Fibroblast of pulmonary artery (primary cell): ENCODE measurements at places on chromosomes 3 and 15.

DNA sequence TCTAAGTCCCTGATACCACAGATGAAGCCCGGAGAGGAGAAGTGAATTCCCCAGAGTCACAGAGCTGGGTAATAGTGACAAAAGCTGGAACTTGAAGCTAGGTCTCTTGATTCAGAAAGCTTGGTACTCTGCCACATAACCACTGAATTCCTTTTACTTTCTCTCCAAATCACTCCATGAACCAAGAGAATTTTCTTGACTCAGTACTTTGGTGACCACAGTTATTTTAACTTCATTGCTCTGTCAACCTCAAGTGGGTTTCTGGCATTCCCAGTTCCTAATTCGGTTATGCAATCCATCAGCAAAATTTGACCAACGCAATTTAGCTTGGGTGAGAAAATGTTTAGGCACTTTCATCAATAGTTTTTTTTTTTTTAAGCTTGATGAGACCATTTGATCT, 61.0 kb upstream of the PPARG start:
- peak; percentile 77 for DNase-seq

- no peak for DNase-seq
Measured at GRCh38 chr15:57549935-57550334, 41.8 kb upstream of the MYZAP start.

DNA sequence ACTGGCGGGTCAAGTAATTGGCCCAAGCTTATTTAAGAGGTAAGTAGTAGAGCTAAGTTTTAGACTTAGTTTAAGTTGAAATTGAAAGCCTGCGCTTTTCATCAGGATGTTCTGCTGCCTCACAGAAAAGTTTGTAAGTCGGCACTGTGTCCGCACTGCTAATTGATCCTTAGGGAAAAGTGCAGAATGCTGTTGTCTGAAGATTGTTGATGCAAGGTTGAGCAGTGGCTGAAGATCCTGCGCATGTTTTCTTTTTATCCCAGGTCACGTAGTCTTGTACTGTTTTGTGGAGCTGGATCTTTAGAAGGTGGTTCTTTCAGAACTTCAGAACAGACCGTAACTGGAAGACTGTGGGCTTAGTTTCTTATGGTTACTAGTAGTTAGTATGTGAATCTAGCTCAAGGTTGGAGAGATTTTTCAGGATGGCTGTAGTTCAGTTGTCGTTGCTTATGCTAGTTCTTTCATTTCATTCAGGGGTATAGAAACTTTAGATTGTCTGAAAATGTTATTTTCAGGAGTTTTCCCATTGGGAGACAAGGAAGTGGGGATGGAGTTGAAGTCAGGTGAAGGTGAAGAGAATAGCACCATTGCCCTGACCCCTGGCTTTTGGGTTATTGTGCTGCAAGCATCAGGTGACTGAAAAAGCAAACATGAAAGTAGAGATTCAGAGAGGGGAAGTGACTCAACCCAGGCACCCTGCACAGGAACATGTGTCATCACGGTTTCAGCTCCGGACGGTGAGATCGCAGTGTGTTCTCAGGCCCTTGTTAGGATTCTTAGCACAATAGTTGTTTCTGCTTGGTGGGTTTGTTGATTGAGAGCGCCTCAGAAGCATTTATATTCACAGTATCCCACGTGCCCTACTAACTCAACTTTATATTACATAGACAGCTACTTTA, 32.8 kb downstream of the AKAP13 start:
- DNase-seq = peak; percentile 90

DNA sequence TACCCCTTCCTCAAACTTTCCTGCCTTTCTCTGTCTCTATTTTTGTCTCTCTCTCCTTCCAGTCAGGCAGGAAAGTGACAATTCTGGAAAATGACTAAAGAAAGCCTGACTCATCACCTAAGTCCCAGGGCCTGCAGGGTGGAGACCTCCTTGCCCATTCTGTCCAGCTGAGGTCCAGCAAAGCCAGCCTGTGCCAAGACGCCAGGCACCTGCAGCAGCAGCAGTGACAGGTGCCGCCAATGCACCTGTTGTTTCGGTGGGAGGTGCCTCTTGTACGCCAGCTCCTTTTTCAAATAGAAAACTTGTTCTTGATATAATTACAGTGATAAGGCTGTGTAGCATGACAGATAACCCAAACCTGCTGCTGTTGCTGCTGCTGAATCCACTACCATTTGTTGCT, 501.3 kb downstream of the NTRK3 start:
- DNase-seq = no peak

DNA sequence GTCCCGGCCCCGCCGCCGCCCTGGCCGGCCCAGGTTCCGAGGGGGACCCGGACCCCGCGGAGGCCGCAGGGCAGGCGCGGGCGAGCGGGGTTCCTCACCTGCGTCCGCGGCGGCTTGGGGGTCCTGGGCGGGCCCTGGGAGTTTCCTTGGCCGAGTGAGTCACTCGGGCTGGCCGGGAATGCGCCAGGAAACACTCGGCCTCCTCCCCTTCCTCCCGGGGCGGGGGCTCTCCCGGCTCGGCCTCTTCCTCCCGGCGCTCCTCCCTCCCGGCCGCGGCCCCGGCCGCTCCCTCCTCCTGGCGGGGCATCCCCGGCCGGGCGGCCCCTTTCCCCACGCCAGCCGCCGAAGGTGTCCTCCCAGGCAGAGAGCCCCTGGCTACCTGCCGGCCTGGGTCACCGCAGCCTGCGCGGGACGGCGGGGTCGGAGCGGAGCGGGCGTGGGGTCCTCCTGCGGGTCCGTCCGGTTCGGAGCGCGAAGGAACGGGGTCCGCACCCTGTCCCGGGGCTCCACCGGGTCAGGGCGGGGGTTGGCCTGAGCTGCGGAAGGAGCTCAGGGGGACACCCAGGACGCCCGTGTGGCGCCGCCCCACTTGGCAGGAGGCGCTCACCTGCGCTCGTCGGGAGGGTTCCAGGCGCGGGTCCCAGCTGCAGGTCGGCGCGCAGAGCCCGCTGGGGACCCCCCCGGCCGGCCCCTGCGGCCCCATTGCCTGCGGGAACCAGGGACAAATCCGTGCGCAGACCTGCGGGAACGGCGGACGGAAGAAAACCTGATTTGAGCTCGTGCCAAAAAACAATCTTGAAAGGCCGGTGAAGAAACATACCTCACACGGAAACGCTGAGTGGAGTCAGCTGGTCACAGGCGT, at the start of gene CYFIP1:
Gene CYFIP1 (minus strand): TSS at position 180 of the 862 bp plus-strand sequence. CDS start 33,083 bp downstream, outside the sequence.
- peak; percentile 82 for DNase-seq

GRCh38 chr15:69990566-69991421, 106.9 kb downstream of the TLE3 start:
- no peak for DNase-seq

DNA sequence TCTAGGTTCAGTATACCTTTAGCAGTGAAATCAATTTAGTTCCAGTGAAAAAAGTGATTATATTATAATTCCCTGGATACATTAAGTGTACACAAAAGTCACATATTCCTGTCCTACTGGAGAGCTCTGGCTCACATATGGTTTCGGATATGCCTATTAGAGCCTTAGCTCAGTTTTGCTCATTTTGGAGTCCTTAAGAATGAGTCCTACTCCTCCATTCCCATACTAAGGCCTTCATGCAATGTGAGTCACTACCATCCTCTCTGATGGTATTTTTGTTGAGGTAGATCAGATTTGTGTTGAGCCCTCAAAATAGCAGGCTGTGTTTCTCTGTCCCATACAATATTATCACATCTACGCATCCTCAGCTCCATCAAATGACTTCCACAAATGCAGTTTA, 294.2 kb upstream of the COL8A1 start:
- DNase-seq = no peak

DNA sequence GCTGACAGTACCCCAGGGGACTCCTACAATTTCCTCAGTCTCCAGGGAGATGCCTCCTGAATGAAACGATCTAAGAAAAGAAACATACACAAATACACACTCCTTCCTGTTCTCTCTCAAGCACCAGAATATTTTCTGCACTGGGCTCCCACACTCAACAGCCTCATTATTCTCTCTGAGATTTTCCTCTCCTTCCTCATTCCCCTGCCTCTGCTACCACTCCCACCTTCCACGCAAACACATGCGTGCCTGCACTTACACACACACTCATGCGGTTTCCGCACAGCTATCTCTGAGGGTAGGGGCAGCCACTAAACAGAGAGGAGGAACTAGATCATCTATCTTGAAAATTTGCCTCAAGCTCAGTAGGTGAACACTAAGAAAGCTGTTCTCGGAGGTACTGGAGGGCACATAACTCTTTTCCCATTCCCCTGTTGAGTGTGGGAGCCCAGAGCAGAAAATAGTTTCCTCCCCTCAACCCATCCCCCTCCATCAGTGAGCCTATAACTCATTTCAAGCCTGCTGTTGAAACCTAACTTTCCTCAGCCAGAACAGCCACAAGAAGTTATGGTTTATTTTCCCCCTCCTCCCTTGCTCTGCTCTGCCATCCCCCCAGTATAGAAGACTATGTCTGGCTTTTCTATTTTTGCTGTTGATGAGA, 30.5 kb upstream of the TIPARP start:
- DNase-seq = peak; percentile 61

GRCh38 chr3:70933105-70933810, 620.8 kb upstream of the MDFIC2 start:
- peak; percentile 17 for DNase-seq

DNA sequence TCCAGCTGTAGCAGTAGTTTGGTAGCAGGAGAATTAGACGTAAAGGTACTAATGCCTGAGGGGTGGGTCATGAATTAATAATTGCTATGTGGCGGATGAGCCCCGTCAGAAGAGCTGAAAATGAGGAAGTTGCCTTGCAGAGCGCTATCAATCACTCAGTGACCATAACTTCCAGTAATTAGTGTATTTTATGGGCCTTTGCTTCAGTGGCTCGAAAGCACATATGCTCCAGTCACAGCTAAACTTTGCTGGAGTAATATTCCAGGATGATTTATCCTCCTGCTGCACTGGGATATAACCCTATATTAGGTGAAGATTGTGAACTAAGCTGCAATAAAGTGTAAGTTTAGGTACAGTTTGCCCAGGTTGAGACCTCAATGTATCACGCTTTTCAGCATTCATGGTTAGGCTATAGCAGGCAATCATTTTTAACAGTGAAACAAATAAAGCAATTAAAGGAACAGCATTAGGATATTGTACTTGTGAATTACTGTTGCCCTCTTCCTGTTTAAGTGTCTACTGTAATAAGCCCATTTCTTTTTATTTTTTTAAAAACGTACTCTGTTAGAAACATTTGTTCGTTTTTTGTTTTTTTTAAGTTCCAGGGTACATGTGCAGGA, 104.6 kb upstream of the SKOR1 start:
- DNase-seq = no peak

GRCh38 chr3:9732740-9733115, 1.2 kb downstream of the BRPF1 start:
- no peak for DNase-seq

GRCh38 chr3:171480526-171480925, 20.3 kb upstream of the TNIK start:
- no peak for DNase-seq

GRCh38 chr15:88674661-88675060, 35.8 kb downstream of the ISG20 start:
- no peak for DNase-seq

GRCh38 chr15:89877083-89877425, 16.7 kb downstream of the AP3S2 start:
- DNase-seq = no peak

- DNase-seq = no peak
Measured at GRCh38 chr15:53412542-53412941, 346.9 kb downstream of the WDR72 start.

DNA sequence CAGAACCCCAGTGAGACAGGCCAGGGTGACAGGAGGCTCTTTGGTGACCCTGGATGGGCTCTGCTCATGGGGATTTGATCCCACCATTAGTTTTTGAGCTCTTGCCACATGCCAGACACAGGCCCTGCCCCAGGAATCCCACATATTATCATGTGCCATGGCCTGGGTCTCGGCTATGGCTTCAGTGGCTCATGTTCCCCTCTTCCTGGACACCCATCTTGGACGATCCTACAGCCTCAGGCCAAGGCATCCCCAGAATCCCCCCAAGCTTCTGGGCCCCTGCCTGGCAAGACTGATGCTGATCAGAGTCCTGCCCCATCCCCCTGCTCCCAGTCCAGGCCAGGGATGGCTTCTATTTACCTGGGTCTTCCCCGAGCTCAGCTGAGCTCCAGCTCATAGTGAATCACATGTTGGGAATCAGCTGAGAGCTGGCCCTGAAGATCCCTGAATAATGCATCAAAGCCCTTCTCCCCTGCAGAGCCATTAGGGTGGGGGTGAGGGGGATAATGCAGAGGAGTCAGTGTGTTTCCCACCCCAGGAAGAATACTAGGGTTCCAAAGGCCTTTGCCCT, 50.9 kb upstream of the CHRNB4 start:
- DNase-seq = no peak

DNA sequence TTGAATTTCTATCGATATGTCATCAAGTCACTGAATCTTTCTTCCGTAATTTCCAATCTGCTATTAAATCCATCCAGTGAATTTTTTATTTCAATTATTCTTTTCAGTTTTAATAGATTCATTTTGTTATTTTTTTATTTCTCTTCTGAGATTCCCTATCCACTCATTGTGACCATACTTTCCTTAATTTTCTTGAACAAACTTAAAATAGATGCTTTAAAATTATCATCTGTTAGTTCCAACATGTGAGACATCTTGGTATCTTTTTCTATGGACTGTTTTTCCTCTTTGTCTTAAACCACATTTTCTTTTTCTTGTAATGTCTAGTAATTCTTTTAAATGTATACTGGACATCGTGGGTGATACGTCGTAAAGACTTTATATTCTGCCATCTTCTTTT, 236.6 kb upstream of the TLE3 start:
- DNase-seq = no peak

- DNase-seq = no peak
Measured at GRCh38 chr3:122012821-122013220, 9.2 kb downstream of the ILDR1 start.

DNA sequence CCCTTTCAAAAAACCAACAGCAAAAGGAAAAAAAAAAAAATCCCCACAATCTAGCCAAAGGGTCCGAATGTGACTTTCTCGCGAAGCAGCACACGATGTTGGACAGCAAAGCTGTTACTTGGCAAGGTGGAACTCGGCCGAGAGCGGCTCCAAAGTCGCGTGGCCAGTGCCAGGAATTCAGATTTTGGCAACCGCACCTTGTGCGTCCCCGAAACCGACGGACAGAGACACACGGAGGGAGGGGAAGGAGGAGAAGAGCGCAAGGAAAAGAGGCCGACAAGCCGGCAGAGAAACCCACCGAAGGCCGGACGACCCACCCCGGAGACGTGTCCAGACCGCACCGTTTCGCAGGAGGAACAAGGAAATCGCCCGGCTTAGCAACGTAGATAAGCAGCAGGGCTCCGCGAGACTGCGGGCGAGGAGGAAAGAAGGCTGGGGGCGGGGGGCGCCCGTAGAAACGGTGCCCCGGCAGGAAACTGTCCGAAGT, 517.3 kb downstream of the MECOM start:
- DNase-seq = peak; percentile 75

- no peak for DNase-seq
Measured at GRCh38 chr3:148797795-148798194, 29.8 kb upstream of the CPB1 start.

DNA sequence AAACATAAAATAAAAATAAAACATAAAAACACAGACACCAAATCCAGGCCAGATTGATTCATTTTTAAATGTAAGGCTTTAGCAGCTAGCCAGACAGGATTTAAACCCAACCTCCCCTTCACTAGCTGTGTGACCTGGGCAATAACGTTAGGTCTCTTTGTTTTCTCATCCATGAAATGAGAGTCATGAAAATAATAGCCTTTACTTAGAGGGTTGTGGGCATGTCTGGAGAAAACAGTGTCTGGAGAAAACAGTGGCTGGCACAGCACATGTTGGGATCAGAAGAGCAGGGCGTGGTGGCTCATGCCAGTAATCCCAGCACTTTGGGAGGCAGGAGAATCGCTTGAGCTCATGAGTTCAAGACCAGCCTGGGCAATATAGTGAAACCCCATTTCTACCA, 1.9 kb upstream of the DPPA4 start:
- no peak for DNase-seq

- DNase-seq = no peak
Measured at GRCh38 chr15:42275780-42276391, 2.7 kb upstream of the TMEM87A start.

- no peak for DNase-seq
Measured at GRCh38 chr3:168330983-168331382, 235.3 kb upstream of the GOLIM4 start.
